ENCODE measurements at places on chromosomes 12 and 14. TPM values are rescaled to one million over a fixed set of nuclear protein-coding genes. Genes with fewer than 3 reads are reported as not detected.

EML5 gene
- total RNA-seq: 0.56 TPM

SBNO1 gene
- 25.9 TPM for total RNA-seq

PLA2G1B gene
- total RNA-seq: not detected

PAX9 gene
- not detected for total RNA-seq

GRCh38 chr12:124759841-124760503, 103.7 kb downstream of the SCARB1 start:
- peak; percentile 53 for DNase-seq

DNA sequence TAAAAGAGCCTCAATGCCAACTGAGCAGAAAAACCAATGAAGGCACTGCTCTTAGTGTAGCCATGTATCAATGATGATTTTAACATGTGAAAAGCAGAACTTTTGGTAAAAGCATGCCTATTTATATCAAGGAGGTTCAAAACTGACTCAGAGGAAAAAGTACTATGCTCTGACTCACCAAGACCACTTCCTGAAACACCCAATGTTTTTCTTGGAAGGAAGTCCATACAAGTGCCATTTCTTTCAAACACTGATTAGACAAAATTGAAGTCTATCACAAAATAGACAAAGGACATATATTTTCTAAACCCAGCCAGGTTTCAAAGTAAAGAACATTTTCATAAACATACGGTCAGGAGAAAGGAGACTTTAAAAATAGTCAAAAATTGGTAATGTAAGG, 88.6 kb downstream of the EPS8 start:
- no peak for DNase-seq

DNA sequence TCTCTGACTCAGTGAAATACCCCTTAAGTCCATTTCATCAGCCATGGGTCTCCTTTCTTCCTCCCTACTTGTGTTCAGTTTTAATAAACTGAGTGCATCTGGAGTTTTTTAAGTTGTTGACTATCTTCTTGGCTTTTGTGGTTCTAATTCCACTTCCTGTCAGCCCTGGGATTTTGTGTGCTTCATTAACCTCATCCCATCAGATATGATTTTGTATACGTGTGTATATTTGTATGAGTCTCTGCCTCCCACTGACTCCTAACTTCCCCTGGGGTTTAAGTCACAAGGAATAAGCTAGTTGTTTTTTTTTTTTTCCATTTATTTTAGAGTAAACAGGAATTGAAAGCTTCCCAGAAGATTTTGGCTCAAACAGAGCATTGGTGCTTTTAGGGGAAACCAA, 62.7 kb downstream of the TTLL5 start:
- no peak for DNase-seq

DNA sequence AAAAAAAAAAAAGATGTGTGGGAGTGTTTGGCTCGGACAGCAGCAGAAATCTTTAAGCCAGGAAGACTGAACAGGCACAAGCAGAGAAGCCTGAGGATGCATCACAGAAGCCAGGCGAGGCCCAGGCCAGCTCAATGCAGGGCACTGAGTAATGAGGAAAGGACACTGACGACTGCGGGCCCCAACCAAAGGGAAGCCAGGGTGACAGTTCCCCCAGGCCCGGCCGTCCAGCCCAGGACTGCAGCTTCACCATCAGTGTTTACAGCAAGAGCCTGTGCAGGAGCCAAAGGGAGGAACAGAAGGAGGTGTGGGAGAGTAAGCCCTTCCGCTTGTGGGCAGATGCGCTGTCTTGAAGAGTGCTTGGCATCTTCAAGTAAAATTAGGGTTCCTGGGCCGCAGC, 205.3 kb upstream of the SFSWAP start:
- no peak for DNase-seq

DNA sequence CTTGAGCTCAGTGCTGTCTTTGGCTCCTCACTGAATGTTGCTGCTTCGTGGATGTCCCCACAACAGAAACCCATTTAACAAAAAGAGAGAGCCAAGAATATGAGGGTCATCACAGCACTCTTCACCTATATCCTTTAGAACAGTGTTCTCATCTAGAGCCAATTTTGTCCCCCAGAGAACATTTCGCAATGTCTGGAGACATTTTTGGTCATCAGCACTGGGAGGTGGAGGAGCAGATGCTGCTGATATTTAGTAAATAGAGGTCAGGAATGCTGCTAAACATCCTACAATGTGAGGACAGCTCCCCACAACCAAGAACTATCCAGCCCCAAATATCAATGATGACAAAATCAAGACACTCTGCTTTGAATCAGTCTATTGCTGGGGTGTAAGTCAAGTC, 92.5 kb downstream of the BBS10 start:
- no peak for DNase-seq

- DNase-seq: no peak
These were observed 42.7 kb upstream of the FLRT2 start for GRCh38 chr14:85487215-85487614.

DNA sequence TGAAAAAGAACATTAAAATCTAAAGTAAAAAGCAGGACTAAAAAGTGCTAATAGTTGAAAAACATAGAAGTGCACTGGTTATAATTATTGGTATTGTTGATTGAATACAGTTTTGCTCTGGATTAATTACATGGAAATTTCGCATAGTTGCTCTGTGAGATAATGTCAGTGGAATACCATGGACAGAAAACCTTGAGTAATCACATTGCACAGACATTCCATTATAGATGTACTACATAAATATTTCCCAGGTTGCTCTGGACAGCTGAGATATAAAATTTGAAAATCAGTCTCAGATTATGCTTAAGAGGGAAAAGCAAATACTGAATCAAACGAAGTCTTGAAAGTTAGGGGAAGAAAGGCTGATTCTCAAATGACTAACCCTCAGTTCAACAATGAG, 439.3 kb upstream of the FLRT2 start:
- DNase-seq: no peak

All from left cardiac atrium (tissue), 4 donors.